ENCODE measurements at places on chromosomes 1 and 21.

GRCh38 chr1:201137579-201138310, 10.8 kb upstream of the ASCL5 start:
- DNase-seq, result no peak

- DNase-seq, result no peak
These were observed 11.1 kb upstream of the MRPL9 start for GRCh38 chr1:151774256-151774922.

GRCh38 chr1:246587032-246587431, 20.8 kb downstream of the CNST start:
- DNase-seq, result no peak

DNA sequence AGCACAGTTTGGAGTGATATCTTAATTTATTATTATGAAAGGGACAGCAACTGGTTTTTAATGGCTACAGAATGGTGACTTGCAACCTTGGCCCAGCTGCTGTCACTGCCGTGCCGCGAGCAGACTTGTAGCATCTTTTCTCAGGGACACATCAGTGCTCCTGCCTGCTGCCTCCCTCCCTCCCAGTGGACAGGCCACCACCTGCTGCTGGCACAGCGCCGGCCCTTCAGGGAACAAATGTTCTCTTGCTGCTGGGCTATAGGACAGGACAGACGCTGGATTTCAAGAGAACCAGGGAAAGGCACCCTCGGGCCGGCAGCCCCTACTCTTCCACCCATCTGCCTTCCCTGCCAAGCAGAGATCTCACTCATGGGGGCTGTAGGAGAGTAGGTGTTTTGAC, 413.8 kb upstream of the NFIA start:
- no peak for DNase-seq

DNA sequence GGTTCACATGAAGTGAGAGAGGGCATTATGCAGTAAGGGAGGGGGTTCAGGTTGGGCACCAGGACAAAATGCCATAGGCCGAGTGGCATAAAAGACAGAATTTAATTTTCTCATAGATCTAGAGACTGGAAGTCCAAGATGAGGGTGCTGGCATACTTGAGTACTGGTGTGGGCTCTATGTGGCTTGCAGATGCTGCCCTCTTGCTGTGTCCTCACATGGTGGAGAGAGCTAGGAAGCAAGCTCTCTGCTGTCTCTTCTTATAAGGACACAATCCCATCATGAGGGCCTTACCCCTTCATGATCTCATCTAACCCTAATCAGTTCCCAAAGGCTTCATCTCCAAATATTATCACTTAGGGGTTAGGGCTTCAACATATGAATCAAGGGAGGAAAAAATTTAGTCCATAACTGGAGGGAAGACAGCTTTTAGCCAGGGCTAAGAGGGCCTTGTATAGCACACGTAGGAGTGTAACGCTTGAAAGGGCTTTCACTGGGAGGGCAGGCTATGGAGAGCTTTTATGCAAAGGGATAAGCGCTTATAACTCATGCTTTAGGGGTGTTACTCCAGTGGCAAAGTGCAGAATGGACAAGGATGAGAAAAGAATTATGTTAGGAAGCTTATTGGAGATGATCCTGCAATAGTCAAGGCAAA, 64.5 kb downstream of the PLPPR5 start:
- DNase-seq, result no peak

GRCh38 chr21:41199588-41199987, 31.6 kb downstream of the BACE2 start:
- DNase-seq, result no peak

DNA sequence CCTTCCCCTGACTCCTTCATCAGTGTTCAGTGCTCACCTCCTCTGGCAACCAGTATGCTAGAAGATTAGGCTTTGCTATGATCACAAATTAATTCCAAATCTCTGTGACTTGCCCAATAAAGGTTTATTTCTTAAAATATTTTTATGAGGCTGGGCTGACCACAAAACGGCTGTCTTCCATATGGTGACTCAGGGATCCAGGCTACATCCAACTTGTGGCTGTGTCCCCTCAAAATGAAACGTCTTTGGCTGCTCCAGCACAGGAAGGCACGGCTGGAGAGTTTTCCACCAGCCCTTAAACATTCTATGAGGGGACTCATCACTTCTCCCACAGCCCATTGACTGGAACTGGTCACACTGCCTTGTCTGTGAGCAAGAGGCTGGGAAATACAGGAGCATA, 131.5 kb downstream of the HUNK start:
- no peak for DNase-seq

- no peak for DNase-seq
These were observed 8.8 kb upstream of the JAK1 start for GRCh38 chr1:64975127-64975526.

DNA sequence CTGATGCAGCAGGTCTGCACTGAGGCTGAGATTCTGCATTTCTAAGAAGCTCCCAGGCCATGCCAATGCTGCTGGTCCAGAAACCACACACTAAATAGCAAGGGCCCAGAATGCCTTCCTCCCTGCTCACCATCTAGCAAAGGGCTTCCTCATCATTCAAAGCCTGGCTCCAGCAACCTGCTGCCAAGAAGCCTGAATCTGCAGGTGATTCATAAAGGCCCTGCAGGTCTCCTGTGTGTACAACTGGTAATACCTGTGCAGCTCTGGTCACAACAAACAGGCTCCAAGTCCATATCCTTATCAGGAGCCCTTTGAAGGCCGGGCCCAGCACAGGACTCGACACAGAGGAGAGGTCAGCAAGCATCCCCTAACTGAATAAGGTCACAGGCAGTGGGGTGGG, 26.7 kb downstream of the GLIS1 start:
- no peak for DNase-seq

GRCh38 chr1:89538361-89538760, 13.7 kb downstream of the LRRC8B start:
- no peak for DNase-seq

DNA sequence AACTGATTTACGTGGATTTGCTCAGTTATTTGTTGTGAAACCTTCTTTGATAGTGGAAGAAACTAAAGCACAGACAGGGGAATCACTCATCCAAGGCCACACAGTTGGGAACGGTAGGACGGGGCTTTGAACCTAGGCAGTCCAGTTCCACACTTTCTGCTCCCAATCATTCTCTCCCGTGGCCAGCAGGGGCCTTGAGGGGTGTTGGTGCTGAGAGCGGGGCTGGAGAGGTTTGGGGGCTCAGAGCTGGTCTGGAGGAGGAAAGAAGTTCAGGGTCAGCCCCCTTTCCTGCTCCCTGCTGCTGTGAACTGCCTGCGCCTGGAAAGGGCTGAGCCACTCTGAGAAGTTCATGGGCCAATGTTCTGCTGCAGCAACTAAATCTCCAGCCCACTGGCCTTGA, 31.4 kb upstream of the ACTL8 start:
- no peak for DNase-seq

- DNase-seq, result no peak
These were observed 35.6 kb downstream of the ATP1B1 start for GRCh38 chr1:169142129-169142528.

- DNase-seq, result no peak
These were observed 88.7 kb downstream of the EBNA1BP2 start for GRCh38 chr1:43083375-43083891.

- no peak for DNase-seq
These were observed 23.4 kb downstream of the CELF3 start for GRCh38 chr1:151693057-151693651.

- DNase-seq, result no peak
These were observed 215.6 kb upstream of the B3GALT2 start for GRCh38 chr1:193402037-193402436.

DNA sequence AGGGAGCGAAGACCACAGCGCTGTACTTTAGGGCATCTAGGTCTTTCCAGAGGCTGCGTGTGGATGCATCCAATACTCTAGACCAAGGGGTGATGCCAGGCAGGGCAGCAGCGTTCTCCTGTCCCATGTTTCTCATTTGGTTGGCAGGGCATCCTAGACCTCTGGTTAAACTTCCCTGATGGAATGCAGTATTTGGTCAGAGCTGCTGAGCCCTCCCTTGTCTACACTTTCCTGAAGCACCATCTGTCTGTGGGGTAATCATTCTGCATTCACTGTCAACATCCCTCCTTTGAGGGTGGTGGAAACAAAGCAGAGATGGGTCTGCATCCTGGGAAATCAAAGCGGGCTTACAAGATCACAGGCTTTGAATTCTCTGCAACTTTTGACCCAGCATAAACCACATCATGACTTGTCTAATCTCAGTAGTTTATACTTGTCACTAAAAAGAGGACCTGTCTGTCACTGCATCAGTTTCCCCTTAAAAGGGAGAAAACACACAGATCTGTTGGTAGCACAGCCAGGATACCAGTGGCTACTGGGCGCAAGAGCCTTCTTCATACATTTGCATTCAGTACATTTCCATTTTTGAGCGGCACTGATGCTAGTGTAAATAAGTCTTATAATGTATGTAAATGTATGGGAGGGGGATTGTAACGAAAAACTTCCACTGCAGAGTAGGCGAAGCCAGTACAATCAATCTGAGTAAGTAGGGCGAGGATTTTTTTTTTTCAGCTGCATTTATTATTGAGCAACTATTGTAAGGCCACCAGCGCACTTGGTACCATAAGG, 106.3 kb downstream of the GALNT2 start:
- no peak for DNase-seq
